ACHN (cell line): ENCODE measurements at places on chromosomes 5 and 9.

GRCh38 chr5:97098922-97099321, 43.5 kb downstream of the LIX1 start:
- DNase-seq: no peak

DNA sequence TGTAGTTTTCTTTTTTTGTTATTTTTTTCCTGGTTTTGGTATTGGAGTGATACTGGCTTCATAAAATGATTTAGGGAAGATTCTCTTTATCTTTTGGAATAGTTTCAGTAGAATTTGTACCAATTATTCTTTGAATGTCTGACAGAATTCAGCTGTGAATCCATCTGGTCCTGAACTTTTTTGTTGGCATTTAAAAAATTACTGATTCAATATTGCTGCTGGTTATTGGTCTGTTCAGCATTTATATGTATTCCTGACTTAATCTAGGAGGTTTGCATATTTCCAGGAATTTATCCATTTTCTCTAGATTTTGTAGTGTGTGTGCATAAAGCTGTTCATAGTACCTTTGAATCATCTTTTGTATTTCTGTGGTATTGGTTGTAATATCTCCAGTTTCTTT, 100.2 kb downstream of the NXNL2 start:
- DNase-seq: no peak

- no peak for DNase-seq
These were observed 42.4 kb upstream of the ELL2 start for GRCh38 chr5:96004087-96004486.

DNA sequence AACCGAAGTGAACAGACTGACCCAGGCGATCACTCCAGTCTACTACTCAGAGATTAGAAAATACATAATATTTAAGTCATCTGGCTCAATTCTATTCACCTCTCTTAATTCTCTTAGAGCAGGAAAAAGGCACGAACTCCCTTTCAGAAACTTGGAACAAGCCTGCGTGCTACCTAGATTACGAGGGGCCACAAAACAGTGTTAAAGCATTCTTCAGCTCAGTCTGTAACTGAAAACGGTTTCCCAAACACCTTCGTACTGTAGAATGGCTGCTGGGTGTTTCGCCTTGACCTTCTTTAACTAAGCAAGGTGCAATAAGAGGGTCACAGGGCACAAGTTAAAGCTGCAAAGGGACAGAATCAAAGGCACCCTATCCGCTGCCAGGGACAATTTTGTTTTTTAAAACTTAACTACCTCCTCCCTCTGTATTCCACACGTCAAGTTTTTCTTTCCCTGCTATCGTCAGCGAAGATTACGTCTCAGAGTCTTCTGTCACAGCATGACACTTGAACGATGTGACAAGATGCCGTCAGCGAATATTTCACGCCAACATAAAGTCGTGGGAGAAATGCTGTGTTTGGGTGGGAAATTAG, 687 bp downstream of the LYSMD3 start:
- peak; percentile 33 for DNase-seq

DNA sequence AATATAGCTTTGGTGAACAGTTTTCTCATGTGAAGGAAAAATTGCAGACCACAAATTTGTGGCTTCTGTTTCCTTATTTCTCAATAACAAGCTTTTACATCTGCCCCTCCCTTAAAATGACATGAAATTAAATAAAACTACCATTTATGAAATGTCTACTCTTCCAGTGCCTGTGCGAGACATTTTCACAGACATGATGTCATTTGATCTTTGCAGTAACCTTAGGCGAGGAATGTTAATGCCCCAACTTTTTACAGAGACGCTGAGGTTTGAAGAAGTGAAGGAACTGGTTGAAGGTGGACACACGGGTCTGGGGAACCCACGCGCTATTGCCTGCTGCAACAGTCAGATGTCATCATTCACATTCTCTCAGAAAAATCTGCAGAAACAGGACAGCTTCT, 61.5 kb downstream of the OSTF1 start:
- DNase-seq: no peak

GRCh38 chr5:172676914-172677475, 35.9 kb downstream of the NEURL1B start:
- DNase-seq: no peak

- peak; percentile 38 for DNase-seq
These were observed 48.8 kb downstream of the KCNIP1 start for GRCh38 chr5:170552621-170553115.

GRCh38 chr5:84259283-84260045, 125.2 kb downstream of the EDIL3 start:
- no peak for DNase-seq

GRCh38 chr9:25284365-25284764, 393.9 kb downstream of the TUSC1 start:
- no peak for DNase-seq

DNA sequence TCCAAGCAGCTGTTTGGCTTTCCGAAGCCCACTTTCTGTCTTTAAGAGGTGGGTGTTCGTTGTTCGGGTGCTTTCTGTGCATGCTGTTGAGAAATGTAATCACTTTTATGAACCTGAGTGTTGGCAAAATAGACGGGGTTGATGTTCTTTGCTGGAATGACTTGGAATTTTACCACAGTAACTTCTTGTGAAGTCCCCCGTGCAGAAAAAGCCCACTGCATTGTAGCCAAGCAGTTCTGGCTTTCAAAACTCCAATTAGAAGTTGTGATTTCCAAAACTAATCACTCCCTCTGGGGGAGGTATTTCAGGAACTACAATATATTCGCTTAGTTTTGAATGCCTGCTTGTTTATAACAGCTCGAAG, 111.1 kb downstream of the PAM start:
- no peak for DNase-seq

DNA sequence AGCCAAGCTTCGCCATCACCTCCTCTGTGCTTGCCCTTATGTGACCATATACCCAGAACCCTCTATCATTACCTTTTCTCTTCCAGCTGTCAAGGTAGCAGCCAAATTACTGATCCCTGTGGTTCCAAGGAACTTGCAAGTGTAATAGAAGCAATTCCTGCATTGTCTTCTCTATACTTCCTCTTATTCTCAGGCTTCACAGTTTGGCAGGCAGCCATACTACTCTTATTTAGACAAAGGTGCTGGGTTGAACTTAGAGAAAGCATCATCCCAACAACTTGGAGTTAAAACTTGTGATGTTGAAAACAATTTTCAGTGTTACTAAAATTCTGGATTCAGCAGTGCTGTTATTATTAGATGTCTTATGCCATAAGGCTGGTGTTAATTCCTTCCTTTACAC, 93.2 kb downstream of the NLN start:
- DNase-seq: no peak

GRCh38 chr5:36573438-36573837, 33.0 kb upstream of the SLC1A3 start:
- DNase-seq: peak; percentile 6

- DNase-seq: peak; percentile 56
These were observed 16.0 kb upstream of the ZCCHC7 start for GRCh38 chr9:37104183-37104889.

GRCh38 chr9:109033941-109034700, 20.8 kb upstream of the CTNNAL1 start:
- no peak for DNase-seq

DNA sequence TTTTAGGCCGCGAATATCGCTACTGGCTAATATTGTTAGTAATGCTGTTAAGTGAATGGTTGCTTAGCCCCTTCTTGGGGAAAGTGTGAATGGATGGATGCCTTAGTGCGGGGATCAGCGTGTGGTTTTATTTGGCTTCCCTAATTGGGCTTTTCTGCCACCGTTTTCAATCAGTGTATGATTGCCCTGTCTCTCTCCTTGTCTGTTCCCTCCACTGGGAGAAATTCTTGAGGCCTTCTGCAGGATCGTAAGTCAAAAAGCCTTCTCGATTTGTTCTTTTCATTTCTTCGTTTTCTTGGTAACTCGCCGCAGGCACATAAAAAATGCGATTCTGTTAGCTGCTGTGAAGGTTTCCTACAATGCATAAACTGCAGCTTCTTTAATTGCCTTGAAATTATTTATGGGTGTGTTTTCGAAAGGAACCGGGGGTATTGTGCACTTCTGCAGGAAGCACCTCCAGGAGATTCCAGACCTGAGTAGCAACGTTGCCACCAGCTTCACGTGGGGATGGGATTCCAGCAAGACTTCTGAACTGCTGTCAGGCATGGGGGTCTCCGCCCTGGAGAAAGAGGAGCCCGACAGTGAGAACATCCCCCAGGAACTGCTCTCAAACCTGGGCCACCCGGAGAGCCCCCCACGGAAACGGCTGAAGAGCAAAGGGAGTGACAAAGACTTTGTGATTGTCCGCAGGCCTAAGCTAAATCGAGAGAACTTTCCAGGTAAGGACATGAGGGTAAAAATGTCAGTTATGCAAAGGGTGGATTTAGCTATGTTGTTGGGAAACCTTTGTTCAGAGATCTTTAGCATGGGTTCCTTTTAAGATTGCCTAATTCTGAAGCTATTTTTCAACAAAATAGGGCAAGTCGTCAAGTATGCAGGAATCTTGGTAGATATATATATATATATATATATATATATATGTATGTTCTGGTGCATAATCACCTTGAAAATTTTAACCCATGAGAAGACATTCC, 700 bp downstream of the SKP2 start:
- DNase-seq: peak; percentile 25

GRCh38 chr9:91927922-91928510, 22.0 kb downstream of the ROR2 start:
- no peak for DNase-seq

DNA sequence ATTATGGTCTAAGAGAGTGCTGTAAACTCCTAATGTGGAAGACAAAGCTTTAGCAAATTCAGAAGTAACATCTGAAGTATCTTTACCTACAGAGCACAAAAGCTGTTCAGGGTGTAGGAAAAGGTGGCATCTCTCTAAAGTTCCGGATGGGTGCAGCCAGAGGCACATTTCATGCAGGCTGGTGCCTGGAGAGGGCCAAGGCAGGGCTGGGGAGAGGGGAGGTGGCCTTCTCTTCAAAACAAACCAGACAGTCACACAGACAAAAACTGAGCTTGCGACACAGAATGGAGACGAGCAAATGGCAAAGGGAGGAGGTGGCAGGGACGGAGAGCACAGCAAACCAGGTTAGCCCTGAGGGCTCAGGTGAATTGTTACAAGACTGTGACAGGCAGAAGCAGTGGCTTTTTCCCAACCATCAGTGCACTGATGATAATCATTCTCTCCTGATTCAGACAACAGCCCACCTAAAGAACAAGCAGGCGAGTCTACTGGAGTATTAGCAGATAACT, 121.5 kb upstream of the PCA3 start:
- DNase-seq: no peak

GRCh38 chr9:128193469-128194096, 2.2 kb upstream of the CIZ1 start:
- no peak for DNase-seq

GRCh38 chr5:2639425-2639824, 112.1 kb downstream of the IRX2 start:
- no peak for DNase-seq

DNA sequence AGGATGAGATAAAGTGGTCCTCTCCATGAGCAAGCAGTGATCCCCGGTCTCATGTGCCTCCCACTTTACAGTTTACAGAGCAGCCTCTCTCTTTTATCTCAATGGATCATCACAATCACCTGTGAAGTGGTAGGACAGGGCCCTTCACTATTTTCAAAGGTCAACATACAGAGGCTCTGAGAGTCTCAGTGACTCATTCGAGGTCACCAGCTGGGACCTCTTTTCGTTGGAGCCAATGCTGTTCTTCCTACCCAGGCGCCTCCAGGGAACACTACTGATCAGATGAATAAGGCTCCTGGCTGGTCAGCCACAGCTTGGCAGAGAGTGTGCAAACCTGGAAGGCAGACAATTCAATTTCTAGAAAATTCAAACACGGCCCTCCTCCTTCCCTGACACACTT, 16.6 kb downstream of the GGTA1 start:
- no peak for DNase-seq

GRCh38 chr5:82100303-82101077, 128.7 kb downstream of the ATG10 start:
- DNase-seq: peak; percentile 92

DNA sequence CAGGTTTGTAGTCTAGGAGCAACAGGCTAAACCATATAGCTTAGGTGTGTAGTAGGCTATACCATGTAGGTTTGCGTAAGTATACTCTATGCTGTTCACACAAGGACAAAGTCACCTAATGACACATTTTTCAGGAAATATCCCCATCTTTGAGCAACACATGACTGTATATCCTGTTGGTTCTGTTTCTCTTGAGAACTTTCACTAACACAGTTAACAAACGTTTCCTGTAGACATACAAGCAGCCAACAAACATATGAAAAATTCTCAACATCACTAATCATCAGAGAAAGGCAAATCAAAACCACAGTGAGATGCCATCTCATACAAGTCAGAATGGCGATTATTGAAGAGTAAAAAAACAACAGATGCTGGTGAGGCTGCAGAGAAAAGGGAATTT, 68.2 kb downstream of the NR2F1-AS1 start:
- no peak for DNase-seq

DNA sequence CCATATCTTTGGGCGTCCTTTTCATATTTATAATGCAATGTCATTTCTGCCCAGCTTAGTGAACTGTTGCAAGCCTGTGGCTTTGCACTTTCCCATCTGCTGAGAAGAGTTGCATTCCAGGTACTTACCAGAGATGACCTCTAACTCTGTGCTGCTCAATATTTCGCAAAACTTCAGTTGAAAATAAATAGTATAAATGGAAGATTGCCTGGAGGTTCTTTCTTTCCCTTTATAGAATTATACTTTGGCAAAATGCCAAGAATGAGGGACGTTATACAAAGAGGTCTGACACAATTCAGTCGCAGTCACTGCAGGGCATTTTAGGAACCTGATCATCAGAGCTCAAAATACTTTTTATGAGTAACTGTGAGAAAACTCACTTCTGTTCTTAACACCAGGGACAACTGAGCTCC, 18.9 kb upstream of the VLDLR start:
- DNase-seq: no peak

GRCh38 chr5:58622936-58623871, 40.3 kb downstream of the RAB3C start:
- DNase-seq: no peak

GRCh38 chr5:24539613-24540012, 105.2 kb downstream of the CDH10 start:
- DNase-seq: no peak

DNA sequence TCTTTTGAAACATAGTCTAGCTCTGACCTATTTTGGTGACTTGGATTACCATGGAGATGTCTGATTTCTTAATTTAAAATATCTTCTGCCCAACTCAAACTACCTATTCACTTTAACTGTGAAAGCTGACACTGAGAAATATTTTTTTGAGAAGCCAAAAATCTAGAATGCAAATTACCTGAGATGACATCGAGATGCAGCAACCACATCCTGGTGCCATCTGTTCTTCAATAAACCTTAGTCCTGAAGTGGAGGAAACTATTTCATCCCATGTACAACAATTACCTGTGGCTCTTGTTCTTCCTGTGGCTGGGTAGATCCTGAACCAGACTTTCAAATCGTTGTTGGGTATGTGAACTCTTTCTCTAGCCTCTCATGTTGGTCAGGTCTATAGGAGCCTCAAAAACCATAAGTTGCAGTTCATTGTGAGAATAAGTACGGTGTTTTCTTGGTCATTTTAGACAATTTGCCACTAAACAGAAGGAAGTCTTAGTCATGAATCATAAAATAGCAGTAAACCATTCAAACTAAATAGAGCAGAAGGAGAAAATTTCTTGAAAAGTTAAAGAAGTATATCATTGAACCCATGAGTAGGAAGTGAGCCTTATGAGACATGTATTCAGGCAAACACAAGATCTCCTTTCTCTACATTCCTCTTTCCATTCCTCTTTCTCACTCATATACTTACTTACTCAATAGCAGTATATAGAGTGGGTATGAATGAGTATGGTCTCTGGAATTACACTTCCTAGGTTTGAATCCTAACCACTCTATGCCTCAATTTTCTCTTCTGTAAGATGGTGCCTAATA, 176.0 kb downstream of the HMHB1 start:
- no peak for DNase-seq

- DNase-seq: no peak
These were observed 206.4 kb downstream of the PDZD2 start for GRCh38 chr5:31845361-31845760.
